ENCODE measurements at places on chromosomes 12 and 14. TPM values are rescaled to one million over a fixed set of nuclear protein-coding genes. Genes with fewer than 3 reads are reported as not detected.

- DNase-seq = no peak
Measured at GRCh38 chr14:105204931-105205672, 24.0 kb upstream of the NUDT14 start.

DNA sequence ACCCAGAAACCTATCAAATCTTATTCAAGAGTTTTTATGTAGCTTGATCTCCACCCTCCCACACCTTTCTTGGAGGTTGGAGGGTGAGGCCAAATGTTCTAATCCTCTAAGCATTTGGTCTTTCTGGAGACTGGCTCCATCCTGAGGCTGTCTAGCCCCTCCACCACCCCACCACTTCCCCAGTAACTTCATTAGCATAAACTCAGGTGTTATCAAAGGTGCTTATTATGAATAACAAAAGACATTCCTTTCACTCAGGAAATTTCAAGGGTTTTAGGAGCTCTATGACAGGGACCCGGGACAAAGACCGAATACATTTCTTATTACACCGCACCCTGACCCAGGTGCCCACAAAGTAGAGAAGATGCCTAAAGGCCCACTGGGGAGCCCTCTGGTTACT is 2.8 kb upstream of the TMEM229B start:
- DNase-seq = no peak

- no peak for DNase-seq
Measured at GRCh38 chr12:111440631-111441030, 34.9 kb downstream of the SH2B3 start.

- DNase-seq = no peak
Measured at GRCh38 chr14:75274899-75275569, 3.6 kb upstream of the FOS start.

DNA sequence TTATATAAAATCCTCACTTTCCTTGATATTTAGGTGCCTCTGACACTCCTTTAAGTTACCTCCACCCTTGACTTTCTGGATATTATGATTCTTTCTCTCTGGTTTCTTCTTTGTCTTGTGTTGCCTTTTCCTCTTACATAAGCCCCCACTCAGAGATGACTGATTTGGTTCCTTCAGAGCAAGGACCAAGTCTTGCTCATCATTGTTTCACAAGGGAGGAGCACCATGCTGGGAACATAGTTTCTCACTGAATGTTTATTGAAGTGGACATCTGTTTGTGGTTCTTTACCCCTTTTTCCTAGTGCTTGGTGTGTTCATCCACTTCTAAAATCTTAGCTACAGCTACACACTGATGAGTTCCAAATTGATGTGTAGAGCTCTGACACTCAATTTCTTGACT is 161.3 kb upstream of the PTPRQ start:
- DNase-seq = no peak

GRCh38 chr14:105525861-105526775 is at the start of gene TMEM121:
TMEM121 (plus strand) TSS chr14:105526583; CDS start chr14:105528835, 2,252 bp downstream.
- no peak for DNase-seq

DNA sequence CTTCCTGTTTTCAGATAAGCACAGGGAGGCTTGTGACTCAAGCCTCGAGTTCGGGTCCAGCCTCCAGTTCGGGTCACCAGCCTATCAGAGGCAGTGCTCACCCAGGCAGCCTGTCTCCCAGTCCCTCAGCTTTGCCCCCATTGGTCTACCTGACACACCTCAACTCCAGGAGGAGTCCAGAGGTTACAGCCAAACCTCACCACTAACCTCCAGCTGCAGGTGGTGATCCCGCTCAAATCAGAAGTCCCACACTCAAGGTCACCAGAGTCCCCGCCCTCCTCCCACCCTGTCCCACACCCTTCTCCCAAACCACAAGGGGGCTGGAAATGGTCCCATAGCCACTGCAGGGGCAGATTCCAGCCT is 42.1 kb downstream of the KDM2B start:
- DNase-seq = no peak

- no peak for DNase-seq
Measured at GRCh38 chr12:45893240-45893639, 97.1 kb downstream of the SCAF11 start.

- DNase-seq = no peak
Measured at GRCh38 chr14:53278602-53279506, 125.7 kb upstream of the DDHD1 start.

DNA sequence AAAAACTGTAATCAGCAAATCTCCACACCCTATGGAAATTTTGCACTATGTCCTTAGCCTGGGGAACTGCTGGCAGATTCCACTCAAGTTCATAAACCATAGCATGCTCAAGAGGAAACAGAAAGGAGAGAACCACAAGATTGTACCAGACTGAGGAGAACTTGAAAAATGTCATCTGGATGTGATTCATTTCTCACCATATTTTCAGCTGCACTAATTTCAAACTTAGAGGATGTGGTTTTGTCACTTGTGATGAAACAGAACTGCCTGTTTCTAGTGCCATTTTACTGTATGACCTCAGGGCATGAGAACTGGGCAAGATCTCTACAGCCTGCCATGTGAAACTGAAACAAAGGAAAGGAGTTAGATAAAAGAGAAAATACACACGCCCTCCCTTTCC is 1493.1 kb upstream of the FLRT2 start:
- DNase-seq = no peak

GRCh38 chr12:119299130-119299529 is 35.4 kb upstream of the CCDC60 start:
- no peak for DNase-seq

DNA sequence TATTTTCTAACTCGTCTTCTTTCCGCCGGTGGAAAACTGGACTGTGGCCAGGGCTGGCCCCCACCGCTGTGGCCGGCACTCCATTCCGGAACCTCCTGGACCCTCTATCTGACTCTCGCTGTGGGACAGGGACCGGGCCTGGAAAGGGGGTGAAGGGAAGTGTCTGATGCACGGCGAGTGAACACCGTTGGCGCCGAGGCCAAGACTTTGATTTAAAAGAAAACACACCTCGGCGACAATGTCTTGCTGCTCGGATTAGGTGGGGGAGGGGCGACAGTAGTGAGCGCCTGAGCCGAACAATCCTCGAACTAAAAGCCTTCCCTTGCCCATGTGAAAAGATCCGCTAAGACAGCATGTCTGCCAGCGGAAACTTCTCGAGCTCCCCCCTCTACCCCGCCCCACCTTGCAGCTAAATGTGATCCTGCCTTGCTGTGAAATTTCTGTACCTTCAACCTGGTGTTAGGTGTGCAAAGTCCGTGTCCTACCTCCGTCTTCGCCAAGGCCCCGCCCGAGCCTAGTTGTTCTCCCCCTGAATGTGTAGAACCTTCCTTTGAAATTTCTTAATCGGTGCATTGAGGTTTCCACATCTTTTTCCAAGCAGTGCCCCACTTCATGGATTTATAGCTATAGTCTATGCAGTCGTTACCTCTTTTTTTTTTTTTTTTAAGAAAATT is 862 bp upstream of the HOTAIR start:
- no peak for DNase-seq

DNA sequence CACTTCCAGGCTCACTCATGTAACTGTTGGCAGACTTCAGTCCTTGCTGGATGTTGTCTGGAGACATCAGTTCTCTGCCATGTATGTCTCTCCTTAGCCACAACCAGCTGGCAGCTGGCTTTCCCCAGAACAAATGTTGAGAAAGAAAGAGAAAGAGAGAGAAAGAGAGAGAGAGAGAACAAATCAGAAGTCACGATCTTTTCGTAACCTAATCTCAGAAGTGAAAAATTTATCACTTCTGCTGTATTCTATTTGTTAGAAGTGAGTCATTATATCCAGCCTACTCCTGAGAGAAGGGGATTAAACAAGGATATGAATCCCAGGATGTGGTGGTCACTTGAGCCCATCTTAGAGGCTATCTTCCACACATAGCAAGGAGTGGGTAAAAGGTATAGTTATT is 101.2 kb downstream of the BTG1 start:
- no peak for DNase-seq

DNA sequence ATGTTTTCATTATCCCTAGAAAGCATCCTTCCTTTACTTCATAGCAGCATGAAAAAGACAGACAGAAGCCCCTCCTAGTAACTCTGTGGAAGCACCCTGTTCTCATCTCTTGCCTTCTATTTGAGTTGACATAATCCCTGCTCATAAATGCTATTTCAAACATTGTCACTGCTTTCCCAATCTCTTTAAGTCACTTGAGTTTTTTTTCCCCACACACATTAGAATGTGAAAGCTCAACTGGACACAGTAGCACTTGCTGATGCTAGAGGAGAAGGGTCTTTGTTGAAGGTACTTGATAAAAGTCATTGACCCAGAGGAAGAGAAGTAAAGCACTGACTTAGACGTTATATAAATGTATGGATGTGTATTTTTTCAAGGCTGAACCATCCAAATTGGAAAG is 3.0 kb downstream of the E2F7 start:
- DNase-seq = no peak

GRCh38 chr14:53043027-53043581 is 92.3 kb upstream of the FERMT2 start:
- DNase-seq = no peak

DNA sequence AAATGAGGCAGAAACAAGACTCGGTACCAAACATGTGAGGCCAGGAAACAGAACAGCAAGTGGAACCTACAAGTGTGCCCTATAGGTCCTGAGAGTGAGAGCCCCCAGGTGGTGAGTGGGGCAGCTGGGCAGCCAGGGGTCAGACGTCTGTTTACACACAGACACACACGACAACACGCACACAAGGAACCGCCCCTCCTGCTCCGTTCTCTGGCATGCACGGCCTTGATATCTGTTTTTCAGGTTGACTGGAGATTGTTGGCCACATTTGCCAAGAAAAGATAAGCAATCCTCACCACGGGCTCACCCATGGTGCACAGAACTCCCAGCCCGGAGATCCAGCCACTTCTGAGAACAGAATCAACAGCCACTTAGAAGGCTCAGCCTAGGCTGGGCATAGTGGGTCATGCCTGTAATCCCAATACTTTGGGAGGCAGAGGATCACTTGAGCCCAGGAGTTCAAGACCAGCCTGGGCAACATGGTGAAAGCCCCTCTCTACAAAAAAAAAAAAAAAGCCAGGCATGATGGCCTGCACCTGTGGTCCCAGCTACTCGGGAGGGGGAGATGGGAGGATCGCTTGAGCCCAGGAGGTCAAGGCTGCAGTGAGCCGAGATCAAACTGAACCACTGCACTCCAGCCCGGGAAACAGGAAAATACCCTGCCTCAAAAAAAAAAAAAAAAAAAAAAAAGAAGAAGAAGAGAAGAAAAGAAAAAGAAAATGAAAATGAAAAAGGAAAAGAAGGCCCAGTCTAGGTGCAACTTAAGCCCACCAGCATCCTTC is 19.4 kb upstream of the EIF5 start:
- DNase-seq = no peak

The DBX2 gene
- not detected for total RNA-seq

The KRT75 gene
- not detected for total RNA-seq

The STK38L gene
- 26.3 TPM for total RNA-seq

The RPGRIP1 gene
- total RNA-seq = not detected

The CDC42BPB gene
- total RNA-seq = 34.2 TPM

The PRR4 gene
- 0.98 TPM for total RNA-seq

The FKBP4 gene
- 94.7 TPM for total RNA-seq

The KLRC2 gene
- not detected for total RNA-seq
